ENCODE measurements at places on chromosomes 4 and X.

DNA sequence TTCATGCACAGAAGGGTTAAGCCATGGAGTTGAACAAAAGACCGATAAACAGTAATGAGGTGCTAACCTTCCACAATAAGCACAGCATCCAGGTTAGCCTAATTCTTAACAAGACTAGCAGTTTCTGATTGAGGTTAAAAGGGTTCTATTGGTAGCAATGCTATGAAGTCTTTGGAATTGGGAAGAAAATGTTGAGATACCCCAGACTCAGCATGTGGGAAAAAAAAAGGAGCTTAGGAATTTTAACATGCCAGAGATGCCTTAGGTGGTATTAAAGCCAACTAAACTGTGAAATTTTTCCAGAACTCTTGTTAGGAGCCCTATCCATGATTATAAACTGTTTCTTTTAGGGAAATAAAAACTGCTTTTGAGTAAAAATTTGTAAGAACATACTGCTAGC, 391.7 kb downstream of the GABRG1 start:
- no peak for DNase-seq

DNA sequence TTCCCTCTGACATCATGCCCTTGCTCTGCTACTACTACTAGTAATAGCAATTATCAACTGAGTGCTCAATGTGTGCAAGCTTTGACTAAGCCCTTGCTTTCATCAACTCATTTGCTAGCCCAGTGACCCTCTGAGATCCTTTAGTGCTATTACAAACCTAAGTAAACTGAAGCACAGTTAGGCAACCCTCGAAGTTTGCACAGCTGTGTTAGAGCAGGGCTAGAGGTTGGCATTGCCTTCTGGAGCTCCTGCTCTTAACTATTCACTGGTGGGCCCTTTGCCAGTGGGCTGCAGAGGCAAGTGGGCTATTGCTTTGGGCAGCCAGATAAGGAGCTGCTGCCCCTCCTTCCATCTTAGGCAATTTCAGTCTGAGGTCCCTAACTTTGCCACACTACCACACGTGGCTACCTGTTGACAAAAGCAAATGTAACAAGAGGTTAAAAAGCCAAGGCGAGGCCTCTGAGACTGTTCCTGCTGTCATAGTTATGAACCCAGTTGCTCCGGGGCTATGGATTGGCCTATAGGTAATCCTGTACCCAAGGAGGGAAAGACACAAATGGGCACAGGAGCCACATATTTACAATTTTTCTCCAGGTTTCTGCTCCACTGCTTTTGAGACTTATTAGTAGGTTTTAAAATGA, 41.5 kb upstream of the ANKRD50 start:
- no peak for DNase-seq

DNA sequence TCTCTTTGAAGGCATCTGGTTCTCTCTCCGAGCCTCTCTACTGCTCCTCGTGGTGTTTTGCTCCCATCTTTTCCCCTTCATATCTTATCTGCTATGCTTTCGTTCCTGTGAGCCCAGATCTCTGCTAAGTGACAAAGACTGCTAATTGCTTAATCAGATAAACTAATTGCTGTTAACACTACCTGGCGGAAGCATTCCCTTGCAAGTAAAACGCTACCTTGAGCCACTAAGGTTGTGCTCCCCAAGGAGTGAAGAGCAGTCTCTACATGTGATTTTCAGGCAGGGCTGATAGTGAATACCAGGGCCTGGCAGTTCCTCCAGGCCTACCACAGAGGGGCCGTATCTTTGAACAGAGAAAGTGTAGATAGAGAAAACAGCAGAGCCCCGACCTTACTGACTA, 244.0 kb upstream of the GATB start:
- no peak for DNase-seq

- peak; percentile 63 for DNase-seq
Measured at GRCh38 chrX:119427024-119427794, 28.1 kb downstream of the SLC25A43 start.

DNA sequence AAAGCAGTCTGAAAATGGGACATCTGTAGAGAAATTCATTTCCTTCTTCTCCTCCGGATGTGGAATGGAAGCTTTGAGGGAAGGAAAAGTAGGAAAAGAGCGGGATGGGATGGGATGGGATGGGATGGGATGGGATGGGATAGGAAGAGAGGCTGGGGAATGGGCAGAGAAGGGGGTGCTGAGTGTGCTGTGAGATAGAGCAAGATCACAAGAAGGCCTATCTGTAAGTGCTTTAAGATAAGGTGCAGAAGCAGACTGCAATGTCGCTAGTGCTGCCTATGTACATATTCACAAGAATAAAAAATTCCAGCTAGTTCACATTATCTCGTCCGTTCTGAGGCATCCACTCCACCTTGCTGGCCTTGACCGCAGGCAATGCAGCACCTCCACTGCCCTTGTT, 86.2 kb downstream of the IRF2 start:
- no peak for DNase-seq

- DNase-seq: no peak
Measured at GRCh38 chr4:20195071-20195885, 56.4 kb upstream of the SLIT2 start.

GRCh38 chr4:128347175-128347868, 59.7 kb upstream of the PGRMC2 start:
- DNase-seq: no peak

GRCh38 chr4:99329876-99330275, 8.7 kb upstream of the ADH1B start:
- no peak for DNase-seq

GRCh38 chr4:5079581-5079980, 28.3 kb downstream of the STK32B start:
- no peak for DNase-seq

Data from KG1 (cell line).